A673 (cell line): ENCODE measurements at places on chromosomes 2 and 18. TPM values are rescaled to one million over a fixed set of nuclear protein-coding genes. Genes with fewer than 3 reads are reported as not detected.

Gene FOXI3
- total RNA-seq: 0.11 TPM in 2 replicates

Gene IL1R2
- total RNA-seq: not detected in 2 replicates

Gene EN1
- total RNA-seq: not detected in 2 replicates

Gene ST6GAL2
- 0.56 and 0.66 TPM in 2 replicates for total RNA-seq

Gene USP40
- 29.6 and 35.6 TPM in 2 replicates for total RNA-seq

Gene ZAP70
- total RNA-seq: not detected in 2 replicates

Gene TCF23
- not detected in 2 replicates for total RNA-seq

Gene UXS1
- 48.6 and 50.9 TPM in 2 replicates for total RNA-seq

Gene MLPH
- 0.26 TPM in 1 of 2 replicates, not detected in the other for total RNA-seq

Gene MBP
- total RNA-seq: 0.09 TPM in 1 of 2 replicates, not detected in the other

Gene PSMD1
- 230 and 245 TPM in 2 replicates for total RNA-seq

Gene SH3BP4
- 19.5 and 19.9 TPM in 2 replicates for total RNA-seq

Gene ATP6V1C2
- total RNA-seq: not detected in 2 replicates

Gene TWIST2
- total RNA-seq: not detected in 2 replicates

Gene FTCDNL1
- 0.88 and 1.0 TPM in 2 replicates for total RNA-seq

Gene CD207
- 1.1 and 2.4 TPM in 2 replicates for total RNA-seq

Gene UNC50
- total RNA-seq: 30.4 and 32.5 TPM in 2 replicates

Gene C2orf80
- not detected in 2 replicates for total RNA-seq

Gene TUBA3D
- total RNA-seq: not detected in 2 replicates

Gene CCDC148
- 0.90 and 0.92 TPM in 2 replicates for total RNA-seq

Gene GPR17
- total RNA-seq: 0.28 and 0.45 TPM in 2 replicates

Gene PELI1
- 35.1 and 36.9 TPM in 2 replicates for total RNA-seq

Gene C1D
- total RNA-seq: 18.4 and 21.3 TPM in 2 replicates

Gene DNAH7
- total RNA-seq: 0.95 and 1.9 TPM in 2 replicates

Gene IGFBP2
- total RNA-seq: 614 and 767 TPM in 2 replicates

Gene SMAD4
- total RNA-seq: 120 TPM in 2 replicates

Gene TNFRSF11A
- total RNA-seq: 0.37 TPM in 2 replicates

Gene FAM228A
- total RNA-seq: 0.17 TPM in 1 of 2 replicates, not detected in the other

Gene HOXD13
- 32.7 and 33.8 TPM in 2 replicates for total RNA-seq

Gene RAB17
- total RNA-seq: 0.62 TPM in 1 of 2 replicates, not detected in the other

Gene CRYGA
- not detected in 2 replicates for total RNA-seq

Gene MC5R
- total RNA-seq: not detected in 2 replicates

Gene IFT172
- total RNA-seq: 42.2 and 50.4 TPM in 2 replicates

Gene SERPINB11
- total RNA-seq: not detected in 2 replicates

Gene FAM124B
- not detected in 2 replicates for total RNA-seq

Gene TRIM43
- total RNA-seq: not detected in 2 replicates

Gene DNER
- total RNA-seq: 8.4 and 9.2 TPM in 2 replicates

Gene CFAP221
- 1.1 and 1.5 TPM in 2 replicates for total RNA-seq

Gene RIT2
- not detected in 2 replicates for total RNA-seq

Gene IMMT
- 172 and 174 TPM in 2 replicates for total RNA-seq

Gene DPP10
- not detected in 2 replicates for total RNA-seq

Gene CD8B2
- total RNA-seq: not detected in 2 replicates

Gene GALR1
- total RNA-seq: not detected in 2 replicates

Gene POTEC
- not detected in 2 replicates for total RNA-seq

Gene TEKT4
- not detected in 2 replicates for total RNA-seq

Gene PRSS56
- total RNA-seq: not detected in 2 replicates

Gene RAPGEF4
- total RNA-seq: 0.26 and 0.96 TPM in 2 replicates

Gene CCDC85A
- total RNA-seq: 0.15 and 0.39 TPM in 2 replicates

Gene NOL4
- 34.4 and 36.7 TPM in 2 replicates for total RNA-seq

Gene GATA6
- 0.20 and 0.21 TPM in 2 replicates for total RNA-seq

Gene FBXO48
- total RNA-seq: 2.0 and 2.6 TPM in 2 replicates

Gene CSRNP3
- total RNA-seq: 39.5 and 47.7 TPM in 2 replicates

Gene TMEM37
- 13.8 and 15.4 TPM in 2 replicates for total RNA-seq

Gene KRCC1
- 8.5 and 9.3 TPM in 2 replicates for total RNA-seq
